ENCODE measurements at places on chromosomes 12 and 14.
A peak's percentile ranks its signal among the peaks of the same experiment; 100 is the strongest.

GRCh38 chr12:15584366-15585041 lies 204.7 kb downstream of the EPS8 start:
- DNase-seq = peak; percentile 77

DNA sequence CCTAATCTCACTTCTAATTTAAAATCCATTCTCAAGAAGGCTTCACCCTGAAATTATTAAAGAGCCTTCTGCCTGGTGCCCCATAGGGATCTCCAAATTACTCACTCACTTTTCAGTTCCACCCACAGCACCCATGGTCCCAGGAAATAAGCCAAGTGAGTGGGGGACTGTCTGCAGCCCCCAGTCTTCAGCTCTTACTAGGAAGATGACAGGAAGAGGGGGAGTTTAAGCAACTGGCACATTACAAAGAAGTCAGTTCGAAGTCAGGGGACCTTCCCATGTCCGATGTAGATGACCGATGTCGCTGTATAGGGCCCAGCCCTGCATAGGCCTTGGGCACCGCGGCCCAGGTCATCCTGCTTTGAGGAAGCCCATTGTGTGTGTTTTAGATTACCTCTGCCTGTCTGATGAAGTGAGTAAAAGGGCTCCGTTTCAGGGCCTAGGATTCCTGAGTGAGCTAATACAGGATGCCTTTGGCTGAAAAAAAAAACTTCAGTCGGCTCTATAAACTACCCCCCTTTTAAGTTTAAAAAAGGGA lies 1.9 kb downstream of the ACTN1 start:
- no peak for DNase-seq

- peak; percentile 26 for DNase-seq
These were observed 28.6 kb downstream of the BAZ2A start for GRCh38 chr12:56601503-56601902.

- peak; percentile 6 for DNase-seq
These were observed 111.9 kb downstream of the STAB2 start for GRCh38 chr12:103698752-103699560.

DNA sequence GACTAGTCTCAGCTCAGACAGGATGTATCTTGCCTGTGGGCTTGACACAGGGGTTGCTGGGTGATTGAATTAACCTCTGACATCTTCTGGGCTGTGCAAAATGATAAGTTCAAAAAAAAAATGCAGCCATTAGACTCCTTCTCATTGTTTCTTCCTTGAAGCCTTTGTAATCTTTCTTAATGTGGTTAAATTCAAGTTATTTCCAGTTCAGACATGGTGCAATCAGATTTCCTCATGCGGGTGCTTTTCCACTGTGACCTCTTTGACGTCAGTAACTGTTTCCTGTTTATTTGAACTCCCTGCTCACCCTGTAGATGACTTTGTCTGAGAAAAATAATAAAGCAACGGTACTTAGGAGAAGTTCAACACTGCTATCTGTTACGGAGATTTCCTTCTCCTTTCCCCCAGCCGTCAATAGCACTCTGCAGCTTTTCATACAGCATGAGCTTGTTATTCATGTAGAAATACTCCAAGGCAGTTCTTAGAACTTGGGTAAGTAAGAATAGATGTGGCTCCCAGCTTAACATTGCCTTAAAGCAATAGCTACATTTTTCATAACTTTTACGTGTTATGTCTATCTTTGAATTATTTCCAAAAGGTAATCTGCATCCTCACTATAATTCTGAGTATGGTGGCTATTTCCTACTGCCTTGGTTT lies 155.5 kb downstream of the PRKCH start:
- DNase-seq = peak; percentile 84

All from OCI-M1 (cell line).